ENCODE measurements at places on chromosomes 1 and 21. TPM values are rescaled to one million over a fixed set of nuclear protein-coding genes. Genes with fewer than 3 reads are reported as not detected.

DNA sequence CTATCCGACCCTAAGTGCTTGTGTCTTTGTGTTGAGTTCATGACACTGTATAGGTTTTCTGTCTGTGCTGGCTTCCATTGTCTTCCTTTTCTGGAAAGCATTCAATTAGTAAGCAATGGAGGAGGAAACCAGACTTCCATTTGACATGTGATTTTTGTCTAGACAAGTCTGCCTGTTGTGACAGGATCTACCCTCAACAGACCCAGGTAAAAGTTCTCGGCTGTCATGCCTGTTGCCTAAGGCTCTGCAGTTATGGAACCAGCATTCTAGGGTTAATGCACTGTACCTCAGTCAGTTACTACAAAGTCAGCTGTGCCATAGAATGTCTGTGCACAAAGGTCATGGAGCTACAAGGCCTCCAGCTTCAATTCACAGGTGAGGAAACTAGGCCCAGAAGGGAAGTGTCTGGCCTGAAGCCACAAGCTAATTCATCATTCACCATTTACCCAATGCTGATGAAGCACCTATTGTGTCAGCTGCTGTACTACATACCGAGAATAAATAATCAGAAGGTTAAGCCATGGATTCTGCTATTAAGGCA is 72.3 kb downstream of the PLPP3 start:
- no peak for DNase-seq

- no peak for DNase-seq
Observed at GRCh38 chr1:175287377-175287776, 94.8 kb upstream of the KIAA0040 start.

- DNase-seq = no peak
Observed at GRCh38 chr21:26773058-26773457, 72.2 kb downstream of the ADAMTS1 start.

- peak; percentile 97 for DNase-seq
Observed at GRCh38 chr1:2382621-2383361, 8.6 kb downstream of the MORN1 start.

Gene KRTAP7-1
- total RNA-seq = not detected

DNA sequence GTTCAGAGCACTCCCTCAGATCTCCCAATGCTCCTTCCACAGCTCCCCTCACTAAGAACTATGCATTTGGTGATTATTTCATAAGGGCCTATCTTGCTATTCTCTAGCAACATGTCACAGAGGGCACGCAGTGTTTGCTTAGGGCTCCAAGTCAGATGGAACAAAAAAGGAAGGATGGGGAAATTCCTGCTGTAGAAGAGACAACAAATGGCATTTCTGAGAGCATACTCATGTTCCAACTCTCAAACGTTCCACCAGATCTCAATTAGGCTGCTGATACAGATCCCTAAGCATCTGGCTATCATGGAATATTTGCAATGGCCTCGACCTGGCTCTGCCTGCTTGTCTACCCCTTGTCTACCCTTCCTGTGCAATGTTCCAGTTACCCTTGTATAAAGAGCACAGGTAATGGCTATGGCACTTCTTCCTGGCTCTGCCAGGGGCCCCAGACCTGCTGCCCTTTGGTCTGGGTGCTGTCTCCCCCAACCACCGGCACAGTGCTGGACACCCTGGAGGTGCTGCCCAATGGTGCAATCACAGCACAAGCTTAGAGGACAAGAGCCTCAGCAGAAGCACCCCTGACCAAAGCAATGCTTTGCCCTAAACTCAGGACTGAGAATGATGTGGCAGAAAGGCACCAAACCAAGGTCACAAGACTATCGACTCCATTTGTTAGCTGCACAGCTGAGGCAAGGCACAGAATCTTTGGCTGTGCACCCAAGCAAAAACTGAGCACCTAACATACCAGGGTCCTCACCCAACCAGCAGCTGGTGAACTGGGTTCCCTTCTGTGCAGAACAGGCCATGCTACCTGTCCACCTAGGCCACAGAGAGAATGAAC is 3.6 kb downstream of the PARP1 start:
- peak; percentile 88 for DNase-seq

GRCh38 chr1:185565302-185565701 is 168.9 kb upstream of the HMCN1 start:
- DNase-seq = no peak

GRCh38 chr1:184941735-184942134 is 32.6 kb downstream of the NIBAN1 start:
- no peak for DNase-seq

Gene TEDDM1
- total RNA-seq = not detected

DNA sequence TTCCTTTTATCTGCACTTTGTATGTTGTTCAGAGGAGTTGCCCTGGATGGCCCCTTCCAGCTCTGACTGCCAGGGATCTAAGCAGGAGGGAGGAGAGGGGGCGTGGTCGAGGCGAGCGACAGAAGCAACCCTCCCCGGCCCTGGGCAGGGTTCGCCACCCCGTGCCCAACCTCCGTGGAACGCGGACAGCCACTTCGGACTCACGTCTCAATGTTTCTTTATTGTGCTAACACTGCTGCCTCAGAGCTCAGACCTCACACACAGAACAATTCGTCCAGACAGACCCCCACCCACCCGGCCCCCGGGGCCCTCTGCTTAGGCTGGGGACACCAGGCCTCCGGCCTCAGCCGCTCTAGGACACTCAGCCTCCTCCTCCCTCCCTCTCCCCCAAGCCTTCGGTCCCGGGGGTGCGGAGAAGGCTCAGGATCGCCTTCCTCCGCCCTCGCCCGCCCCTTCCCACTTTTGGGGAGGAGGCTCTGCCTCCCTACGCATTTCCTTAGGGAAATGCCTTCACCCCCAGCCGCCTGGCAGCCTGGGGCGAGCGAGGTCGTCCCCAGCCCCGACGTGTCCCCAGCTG is 8.3 kb downstream of the VSIG8 start:
- DNase-seq = no peak

Gene CRABP2
- 9.1 TPM for total RNA-seq

Gene TMPRSS15
- total RNA-seq = not detected

DNA sequence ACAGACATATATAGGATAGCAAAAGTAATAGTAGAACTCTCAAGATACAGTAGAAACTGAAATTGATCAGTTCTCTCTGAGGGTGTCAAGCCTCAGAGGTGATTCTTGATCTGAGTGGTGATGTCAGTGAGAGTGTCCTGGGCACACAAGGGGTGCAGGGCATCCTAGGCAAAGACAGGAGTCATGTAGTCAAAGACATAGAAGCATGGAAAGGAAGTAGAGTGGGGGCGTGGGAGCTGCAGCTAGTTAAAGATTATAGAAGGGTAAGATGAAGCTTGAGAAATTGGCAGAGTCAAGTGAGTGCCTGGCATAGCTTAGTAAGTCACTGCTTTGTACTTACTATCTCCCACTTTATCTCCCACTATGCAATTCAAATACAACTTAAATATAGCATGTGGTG is 22.8 kb downstream of the CDC7 start:
- DNase-seq = no peak

DNA sequence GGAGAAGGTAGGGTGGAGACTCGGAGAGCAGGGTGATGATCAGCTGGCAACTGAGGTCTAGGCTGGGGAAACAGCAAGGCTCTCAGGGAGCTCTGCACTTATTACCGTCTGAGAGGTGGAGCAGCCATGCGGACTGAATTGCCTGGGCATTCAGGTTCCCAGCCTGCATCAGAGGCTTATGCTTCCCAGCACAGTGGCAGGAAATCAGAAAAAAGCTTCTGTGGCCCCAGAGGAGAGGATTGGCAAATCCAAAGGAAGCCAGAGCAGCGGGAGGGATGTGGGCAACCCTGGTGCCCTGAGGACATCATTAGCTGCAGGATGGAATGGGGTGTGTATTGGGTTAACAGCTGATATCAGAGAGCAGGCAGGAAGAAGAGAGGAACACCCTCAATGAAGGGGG is 374.1 kb upstream of the POU3F1 start:
- DNase-seq = no peak

Gene MAP10
- total RNA-seq = 2.7 TPM

DNA sequence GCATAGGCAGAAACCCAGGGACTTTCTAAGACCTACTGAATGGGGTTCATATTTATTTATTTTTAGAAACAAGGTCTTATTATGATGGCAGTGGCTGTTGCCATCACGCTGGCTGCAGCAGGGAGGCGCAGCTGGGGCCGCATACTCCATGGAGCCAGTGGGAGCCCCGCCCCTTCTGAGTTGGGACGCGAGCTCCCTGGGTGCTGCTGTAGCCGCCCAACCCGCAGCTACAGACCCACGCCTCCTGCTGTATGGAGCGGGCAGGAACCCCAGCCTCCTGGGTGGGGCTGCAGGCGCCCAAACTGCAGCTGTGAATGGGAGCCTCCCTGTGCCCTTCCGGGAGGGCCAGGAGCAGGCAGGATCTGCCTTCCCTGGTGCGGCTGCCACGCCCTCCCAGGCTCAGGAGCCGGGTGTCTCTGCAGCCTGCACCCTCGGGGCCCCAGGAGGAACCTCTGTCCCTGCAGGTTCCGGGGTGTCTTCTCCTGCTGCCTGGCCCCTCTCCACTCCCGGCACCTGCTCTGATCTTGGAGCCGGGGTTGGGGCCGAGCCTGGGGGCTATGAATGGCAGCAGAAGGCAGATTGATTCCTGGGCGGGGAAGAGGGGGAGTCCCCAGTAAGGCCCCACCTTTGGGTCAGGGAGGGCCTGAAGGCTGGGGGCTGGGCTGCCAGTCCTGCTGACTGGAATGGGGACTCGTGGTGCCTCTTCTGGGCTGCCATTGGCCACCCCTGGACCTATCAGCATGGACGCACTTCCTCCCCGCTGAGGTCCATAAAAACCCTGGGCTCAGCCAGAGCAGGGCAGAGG is 66.5 kb upstream of the LRRN2 start:
- no peak for DNase-seq

Gene CFHR1
- total RNA-seq = not detected

Gene SYTL1
- under 0.01 TPM for total RNA-seq

- peak; percentile 73 for DNase-seq
Observed at GRCh38 chr1:201739492-201740085, 89.4 kb upstream of the IPO9 start.

GRCh38 chr1:72649211-72649888 is 367.0 kb upstream of the NEGR1 start:
- peak; percentile 4 for DNase-seq

Gene KRTAP13-2
- not detected for total RNA-seq

Gene TRIM63
- total RNA-seq = under 0.01 TPM

- DNase-seq = no peak
Observed at GRCh38 chr1:207362962-207363860, 41.7 kb downstream of the CD55 start.

GRCh38 chr1:44261171-44261817 is 48.0 kb downstream of the DMAP1 start:
- no peak for DNase-seq

DNA sequence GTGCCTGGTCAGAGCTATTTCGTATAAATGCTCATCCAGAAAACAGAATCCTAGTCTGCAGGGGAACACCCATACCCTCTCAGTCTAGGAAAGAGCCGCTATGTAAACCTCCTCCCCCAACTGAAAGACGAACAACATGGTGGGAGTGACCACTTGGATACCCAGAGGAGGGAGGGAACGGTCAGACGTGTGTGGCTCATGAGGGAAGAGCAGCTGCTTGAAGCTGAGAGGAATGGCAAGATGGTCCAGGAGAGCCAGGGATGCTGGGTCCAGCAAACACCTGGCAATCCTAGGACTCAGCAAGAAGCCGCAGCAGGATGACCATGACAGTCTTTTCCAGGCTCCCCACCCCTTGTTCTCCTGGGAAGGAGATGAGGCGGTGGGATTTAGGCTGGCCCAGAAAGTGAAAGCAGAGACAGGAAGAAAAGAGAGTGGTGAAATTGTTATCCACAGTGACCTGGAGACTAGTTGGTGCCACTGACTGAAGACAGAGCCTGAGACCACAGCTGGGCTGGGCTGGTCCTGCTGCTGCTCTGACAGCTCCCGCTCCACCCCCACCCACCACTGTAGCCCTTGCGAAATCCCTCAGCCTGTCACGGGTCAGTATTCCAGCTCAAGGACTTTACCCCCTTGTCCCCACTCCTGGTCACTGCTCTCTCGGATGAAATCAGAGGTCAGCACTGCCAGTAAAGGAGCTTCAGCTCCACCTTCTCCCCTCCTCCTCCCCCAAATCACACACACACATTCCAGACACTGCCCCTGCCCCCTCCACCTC is 3.6 kb downstream of the CERS2 start:
- DNase-seq = peak; percentile 94
